NCI-H1417 (cell line): ENCODE measurements at places on chromosomes 7 and 10.

DNA sequence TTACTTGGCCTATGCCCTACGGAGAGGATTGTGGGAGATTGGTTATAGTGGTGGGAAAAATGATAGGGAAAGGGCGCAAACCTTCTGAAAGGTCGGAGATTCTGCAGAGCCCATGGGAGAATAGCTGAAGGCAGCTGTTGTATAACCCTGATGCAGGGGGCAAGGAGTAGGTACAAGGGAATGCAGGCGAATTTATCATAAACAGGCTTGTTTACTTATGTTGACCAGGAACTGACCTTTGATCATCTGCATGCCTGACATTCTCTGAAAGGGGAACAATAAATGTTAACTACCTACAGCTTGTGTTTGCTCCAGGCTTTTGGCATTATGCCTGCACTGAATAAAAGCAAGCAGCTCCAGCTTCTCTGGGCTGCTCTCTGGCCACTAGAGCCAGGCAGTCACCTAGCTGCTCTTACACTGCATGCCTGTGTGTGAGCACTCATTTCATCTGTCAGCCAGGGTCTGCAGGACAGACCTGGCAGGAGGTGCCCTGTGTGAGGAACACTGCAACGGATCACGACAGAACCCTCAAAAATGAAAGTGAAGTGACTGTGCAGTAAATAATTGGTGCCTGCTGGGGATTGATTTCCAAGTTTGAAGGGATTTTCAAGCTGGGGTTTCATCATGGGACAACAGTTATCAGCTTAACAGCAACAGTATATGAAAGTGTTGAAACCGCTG lies 31.1 kb upstream of the ABCA13 start:
- no peak for DNase-seq

GRCh38 chr7:134828361-134828760 lies 48.9 kb downstream of the CALD1 start:
- DNase-seq = no peak

- no peak for DNase-seq
Measured at GRCh38 chr10:74156919-74157289, 5.9 kb downstream of the ADK start.

DNA sequence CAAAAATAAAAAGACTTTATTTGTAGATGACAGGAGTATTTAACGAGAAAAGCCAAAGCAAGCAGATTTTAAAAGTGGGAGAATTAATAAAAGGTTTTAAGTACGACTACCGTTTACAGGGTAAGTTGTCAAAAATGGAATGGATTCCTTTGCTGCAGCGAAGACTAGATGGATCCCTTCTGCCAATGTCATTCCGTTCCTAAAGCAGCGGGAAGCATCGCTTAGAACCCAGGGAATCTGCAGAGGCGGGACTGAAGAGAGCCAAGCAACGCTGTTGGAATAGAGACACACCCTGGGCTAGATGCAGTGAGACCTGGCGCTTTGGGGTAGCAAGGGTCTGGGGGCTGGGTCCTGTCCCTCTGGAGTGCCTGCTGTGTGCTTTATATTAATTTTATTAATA lies 303.1 kb upstream of the MKI67 start:
- DNase-seq = no peak

DNA sequence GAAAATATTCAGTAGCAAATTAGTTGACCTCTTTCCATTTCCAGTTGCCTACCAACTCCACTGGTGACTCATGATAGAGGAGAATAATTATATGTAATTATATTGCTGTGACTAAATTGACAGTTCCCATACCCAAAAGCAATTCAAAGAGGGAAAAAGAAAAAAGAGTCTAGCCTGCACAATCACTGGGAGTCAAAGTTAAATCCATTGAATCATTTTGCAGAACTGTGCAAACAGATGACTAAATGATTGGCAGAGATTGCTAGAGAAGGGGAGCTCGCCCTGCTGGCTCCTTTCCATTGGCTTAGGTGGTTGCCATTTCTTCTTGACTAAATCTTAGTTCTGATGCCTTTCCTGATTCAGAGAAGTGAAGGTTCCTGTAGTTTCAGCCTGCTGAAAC lies 1228.6 kb upstream of the SORCS1 start:
- no peak for DNase-seq

DNA sequence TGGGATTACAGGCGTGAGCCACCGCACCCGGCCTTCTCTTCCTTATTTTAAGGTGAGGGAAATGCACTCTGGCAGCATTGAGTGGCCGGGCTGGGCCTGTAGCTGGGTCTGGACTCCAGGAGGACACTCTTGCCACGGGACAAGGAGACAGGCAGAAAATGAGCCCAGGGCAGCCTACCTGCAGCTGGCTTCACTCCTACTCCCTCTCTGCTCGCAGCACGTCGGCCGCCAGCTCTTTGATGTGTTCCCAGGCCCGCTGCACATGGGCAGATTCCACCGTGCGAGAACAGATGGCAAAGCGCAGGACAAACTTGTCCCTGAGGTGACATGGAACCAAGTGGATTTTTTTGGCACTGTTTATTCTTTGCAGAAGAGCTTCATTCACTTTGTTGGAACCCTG lies 12.9 kb upstream of the FIGNL1 start:
- no peak for DNase-seq

- DNase-seq = no peak
Measured at GRCh38 chr10:71025535-71025934, 137.2 kb upstream of the PCBD1 start.

DNA sequence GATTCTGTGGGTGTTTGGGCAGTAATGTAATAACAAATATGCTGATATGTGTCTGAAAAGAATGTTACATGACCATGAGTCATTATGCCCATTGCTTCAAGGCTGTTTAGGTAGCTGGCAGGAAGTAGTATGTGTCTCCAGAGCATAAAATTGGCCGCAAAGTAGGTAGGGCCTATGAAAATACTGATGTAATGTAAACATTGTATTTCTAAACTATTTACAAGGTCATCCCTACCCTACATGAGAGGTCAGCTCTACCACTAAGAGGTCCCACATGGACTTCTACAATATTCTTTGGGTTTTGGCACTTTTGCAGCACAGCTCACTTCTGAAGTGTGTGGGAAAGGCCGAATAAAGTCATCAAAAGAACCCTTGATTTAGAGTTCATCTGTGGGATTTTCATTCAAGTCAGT lies 301.9 kb downstream of the AHR start:
- peak; percentile 20 for DNase-seq

DNA sequence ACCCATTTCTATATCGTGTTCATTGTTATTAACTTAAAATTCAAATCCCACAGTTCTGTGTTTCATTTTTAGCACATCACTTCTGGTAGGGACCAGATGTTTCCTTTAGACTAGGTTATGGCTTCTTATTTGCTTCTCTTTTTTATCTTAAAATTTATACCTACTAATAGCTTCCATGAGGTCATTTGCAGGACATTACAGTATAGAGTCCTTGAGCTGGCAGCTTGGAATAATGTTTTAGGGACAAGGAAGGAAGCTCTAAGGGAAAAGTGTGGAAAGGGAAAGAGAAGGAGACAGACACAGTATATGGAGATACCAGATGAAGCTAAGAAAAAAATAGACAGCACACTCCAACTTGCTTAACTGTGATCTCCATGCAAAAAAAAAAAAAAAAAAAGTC lies 48.8 kb upstream of the CD36 start:
- DNase-seq = no peak

DNA sequence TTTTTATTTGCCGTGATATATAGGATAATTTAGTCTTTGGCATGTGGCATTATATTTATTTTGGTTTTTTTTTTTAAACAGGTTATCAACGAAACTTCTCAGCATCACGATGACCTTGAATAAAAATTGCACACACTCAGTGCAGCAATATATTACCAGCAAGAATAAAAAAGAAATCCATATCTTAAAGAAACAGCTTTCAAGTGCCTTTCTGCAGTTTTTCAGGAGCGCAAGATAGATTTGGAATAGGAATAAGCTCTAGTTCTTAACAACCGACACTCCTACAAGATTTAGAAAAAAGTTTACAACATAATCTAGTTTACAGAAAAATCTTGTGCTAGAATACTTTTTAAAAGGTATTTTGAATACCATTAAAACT lies 9.1 kb downstream of the VIM start:
- no peak for DNase-seq

- no peak for DNase-seq
Measured at GRCh38 chr10:87504307-87504639, 420 bp upstream of the MINPP1 start.

DNA sequence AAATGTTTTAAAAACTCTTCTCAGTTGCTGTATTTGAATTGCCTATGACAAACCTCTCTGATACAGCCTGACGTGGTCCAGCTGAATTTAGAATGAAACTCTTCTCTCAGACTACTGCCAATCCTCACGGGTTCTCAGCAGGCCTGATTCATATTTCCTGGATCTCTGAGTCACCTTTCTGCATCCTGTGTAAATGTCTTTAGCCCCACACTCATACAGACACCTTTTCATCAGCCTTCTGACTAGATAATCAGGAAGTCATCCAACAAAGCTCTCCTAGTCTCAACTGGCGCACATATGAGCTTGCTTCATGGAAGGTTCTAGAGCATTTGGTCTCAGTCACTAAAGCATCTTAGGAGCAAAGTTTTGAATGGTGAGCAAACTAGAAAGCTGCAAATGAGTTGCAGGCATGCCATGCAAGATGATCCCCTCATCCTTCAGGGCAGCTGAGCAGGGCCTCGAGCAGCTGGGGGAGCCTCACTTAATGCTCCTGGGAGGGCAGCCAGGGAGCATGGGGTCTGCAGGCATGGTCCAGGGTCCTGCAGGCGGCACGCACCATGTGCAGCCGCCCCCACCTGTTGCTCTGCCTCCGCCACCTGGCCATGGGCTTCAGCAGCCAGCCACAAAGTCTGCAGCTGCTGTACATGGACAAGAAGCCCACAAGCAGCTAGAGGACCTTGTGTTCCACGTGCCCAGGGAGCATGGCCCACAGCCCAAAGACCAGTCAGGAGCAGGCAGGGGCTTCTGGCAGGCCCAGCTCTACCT lies 182.8 kb downstream of the ARHGAP12 start:
- no peak for DNase-seq

DNA sequence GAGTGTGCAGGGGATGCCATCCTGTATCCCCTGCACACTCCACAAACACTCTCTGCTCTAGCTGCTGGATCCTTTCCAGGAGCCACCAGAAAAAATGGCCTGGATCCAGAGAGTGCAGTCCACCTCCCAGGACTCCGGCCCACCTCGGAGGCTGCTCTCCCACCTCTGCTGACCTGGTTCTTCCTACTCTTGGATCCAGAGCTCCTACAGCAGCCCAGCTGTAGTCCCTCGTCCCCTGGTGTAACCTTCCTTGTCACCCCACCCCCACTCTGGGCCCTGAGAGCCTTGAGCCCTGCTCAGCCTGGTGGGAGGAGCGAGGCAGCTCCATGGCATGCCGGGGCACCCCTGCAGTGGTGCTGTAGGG lies 54.4 kb downstream of the GOLGA7B start:
- DNase-seq = no peak

DNA sequence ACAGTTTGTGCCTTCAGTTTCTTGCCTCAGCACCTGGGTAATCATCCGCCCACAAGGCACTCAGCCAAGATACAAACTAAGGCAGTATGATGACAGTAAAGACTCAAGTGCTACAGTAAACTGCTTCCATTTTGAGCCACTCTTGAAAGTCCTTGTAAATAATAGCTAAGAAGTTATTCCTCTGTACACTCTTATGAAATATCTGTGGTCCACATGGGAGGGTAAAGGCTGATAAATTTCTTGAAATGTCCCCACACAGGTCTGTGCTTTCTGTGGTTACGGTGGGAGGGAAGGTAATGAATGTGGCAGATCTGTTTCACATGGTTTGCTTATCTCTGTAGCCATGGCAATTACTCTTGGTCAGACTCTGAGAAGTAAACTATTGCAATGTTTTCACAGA lies 551.0 kb upstream of the ZWINT start:
- no peak for DNase-seq

- DNase-seq = no peak
Measured at GRCh38 chr10:113524539-113525490, 28.0 kb upstream of the HABP2 start.

DNA sequence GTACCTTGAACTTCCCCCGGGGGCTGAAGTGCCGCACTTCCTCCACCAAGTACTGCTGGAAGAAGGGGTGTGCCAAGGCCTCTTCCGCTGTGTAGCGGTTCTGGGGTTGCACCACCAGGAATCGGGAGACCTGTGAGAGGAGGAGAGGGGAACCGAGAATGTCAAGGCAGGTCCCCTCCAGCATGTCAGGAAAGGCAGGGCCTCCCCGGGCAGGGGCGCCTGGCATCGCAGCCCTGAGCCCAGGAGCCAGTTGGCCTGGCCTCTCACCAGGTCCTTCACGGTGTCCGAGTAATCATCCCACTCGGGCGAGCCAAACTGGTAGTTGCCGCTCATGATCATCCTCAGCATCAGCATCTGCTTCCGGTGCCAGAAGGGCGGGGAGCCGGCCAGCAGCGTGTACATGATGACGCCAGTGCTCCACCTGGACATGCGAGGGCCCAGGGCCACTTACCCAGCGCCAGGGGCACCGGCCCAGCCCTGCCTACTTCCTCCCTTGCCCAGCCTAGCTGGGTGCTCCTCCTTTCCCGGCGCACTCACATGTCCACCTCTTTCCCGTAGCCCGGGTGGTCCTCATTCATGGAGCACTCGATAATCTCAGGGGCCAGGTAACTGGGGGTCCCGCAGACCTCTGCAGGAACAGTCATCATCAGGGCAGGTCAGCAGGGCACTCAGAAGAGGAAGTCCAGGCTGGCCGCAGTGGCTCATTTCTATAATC lies 11.0 kb downstream of the PHKG1 start:
- DNase-seq = no peak

DNA sequence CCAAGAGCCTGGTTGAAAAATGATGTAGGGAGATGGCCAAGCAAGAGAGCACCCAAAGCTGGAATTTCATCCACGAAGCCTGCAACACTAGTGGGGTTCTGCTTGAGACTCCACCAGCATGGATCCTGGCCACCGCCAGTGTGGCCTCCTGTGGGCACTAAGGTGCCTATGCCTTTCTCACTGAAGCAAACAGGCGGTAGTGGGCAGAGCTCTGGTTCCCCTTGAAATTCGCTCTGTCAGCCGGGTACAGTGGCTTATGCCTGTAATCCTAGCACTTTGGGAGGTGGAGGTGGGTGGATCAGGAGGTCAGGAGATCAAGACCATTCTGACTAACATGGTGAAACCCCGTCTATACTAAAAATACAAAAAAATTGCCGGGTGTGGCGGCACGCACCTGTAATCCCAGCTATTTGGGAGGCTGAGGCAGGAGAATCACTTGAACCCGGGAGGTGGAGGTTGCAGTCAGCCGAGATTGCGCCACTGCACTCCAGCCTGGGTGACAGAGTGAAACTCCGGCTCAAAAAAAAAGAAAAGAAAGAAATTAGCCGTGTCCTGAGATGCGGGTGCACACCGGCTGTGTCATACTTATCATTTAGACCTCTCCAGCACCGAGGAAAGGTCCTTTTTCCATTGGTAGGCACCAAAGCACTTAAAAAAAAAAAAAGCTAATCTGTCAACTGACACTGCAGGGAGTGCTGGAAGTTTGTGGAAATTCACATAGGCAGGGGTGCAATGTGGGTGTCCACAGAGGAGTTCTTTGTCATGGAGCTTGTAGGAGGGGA lies 28.3 kb downstream of the CCM2 start:
- no peak for DNase-seq

- DNase-seq = no peak
Measured at GRCh38 chr7:36276428-36277248, 113.0 kb upstream of the ANLN start.
